ENCODE measurements at places on chromosomes 12 and 14. TPM values are rescaled to one million over a fixed set of nuclear protein-coding genes. Genes with fewer than 3 reads are reported as not detected.

Gene LRRC10
- not detected for polyA plus RNA-seq

Gene RIMKLB
- polyA plus RNA-seq: 4.3 TPM

Gene GPR162
- polyA plus RNA-seq: not detected

Gene SRRM4
- not detected for polyA plus RNA-seq

Gene BBOF1
- polyA plus RNA-seq: 4.9 TPM
